Mucosa of gallbladder (tissue), 1 donor: ENCODE measurements at places on chromosomes 5 and 9. TPM values are rescaled to one million over a fixed set of nuclear protein-coding genes. Genes with fewer than 3 reads are reported as not detected.

GRCh38 chr9:123375469-123376132 is 19.6 kb downstream of the CRB2 start:
- DNase-seq = no peak

GRCh38 chr5:131977212-131977604 is 31.7 kb upstream of the MEIKIN start:
- no peak for DNase-seq

DNA sequence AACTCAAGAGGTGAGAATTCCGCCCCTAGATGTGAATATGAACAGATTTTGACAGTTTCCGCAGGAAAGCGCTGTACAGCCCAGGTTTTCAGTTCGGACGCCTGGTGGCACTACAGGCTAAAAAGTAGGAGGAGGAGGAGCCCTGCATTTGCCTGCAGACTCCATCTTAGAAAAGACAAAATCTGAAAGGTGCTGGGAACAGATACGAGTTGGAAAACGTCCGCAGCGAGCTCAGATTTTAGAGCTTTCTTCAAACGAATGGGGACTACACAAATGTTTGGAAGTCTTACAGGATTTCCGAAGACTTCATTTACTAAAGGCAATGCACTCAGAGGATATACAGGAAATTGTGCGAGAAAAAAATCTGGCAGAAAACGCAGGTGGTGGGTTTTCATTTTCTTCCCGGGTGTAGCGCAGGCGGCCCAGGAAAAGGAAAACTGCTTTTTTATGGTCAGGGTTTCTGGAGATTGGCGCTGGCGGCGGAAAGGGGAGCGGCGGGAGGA is 9.9 kb upstream of the PCDHB2 start:
- peak; percentile 29 for DNase-seq

PHF24 gene
- total RNA-seq = 0.29 TPM

- DNase-seq = peak; percentile 54
These were observed 3.4 kb downstream of the SMIM3 start for GRCh38 chr5:150781706-150782614.

PCDHGB5 gene
- 12.4 TPM for total RNA-seq

GRCh38 chr9:16680975-16681651 is 189.4 kb downstream of the BNC2 start:
- DNase-seq = no peak

ADAMTS16 gene
- 0.78 TPM for total RNA-seq

DNA sequence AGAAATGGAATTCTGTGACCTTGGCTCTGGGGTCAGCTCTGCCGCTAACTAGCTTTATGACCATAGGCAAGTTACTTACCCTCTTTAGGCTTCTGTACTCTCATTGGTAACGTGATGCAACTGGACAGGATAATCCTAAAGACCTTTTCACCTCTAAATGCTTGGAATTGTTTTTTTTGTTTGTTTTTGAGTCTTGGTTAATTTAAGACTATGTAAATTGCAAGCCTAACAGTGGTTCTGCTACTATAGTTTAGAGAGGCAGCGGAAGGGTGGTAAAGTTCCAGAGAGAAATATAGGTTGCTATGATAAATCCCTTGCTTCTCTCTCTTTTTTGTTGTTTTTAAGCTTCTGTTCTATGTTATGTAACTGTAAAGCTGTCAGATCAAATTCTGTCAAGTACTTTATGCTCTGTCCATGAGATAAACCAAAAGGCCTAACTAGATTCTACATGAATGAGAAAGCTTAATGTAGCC is 17.6 kb downstream of the FAM169A start:
- no peak for DNase-seq

CDC20B gene
- 0.20 TPM for total RNA-seq

BRINP1 gene
- total RNA-seq = 0.46 TPM

- DNase-seq = no peak
These were observed 1.9 kb downstream of the AP3S1 start for GRCh38 chr5:115843444-115844130.

CENPH gene
- total RNA-seq = 1.8 TPM

DNA sequence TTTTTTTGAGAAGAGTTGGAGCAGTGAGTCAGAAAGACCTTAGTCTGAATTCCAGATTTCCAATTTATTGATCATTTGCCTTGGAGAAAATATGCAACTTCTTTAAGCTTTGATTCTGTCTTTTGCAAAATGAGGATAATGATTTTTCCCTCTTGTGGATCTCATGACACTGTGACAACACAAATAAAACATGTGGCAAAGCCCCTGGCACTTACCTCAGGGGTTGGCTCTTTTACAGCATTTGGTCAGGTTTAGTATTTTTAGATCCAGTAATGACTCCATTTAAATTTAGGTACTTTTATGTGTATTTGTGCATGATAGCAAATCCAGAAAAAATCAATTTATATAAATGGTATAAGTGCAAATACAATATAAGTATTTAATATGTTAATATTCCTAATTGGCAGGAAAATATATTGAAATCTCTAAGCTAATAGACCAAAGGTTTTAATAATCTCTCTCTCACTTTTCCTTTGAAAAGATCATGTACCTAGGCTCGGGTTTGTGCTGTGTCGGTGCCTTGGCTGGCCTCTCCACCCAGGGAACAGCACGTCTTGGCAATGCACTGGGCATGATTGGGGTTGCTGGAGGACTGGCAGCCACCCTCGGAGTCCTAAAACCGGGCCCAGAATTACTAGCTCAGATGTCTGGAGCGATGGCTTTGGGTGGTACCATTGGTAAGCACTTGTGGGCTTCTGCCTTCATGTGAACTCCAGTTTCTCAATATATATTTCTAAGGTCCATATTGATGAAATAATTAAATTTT is 49.7 kb downstream of the NNT start:
- no peak for DNase-seq

GRCh38 chr5:125269926-125270325 is 523.5 kb upstream of the ZNF608 start:
- DNase-seq = no peak

- no peak for DNase-seq
These were observed 314.4 kb upstream of the IRX4 start for GRCh38 chr5:2196989-2197619.

- no peak for DNase-seq
These were observed 6.9 kb upstream of the OTP start for GRCh38 chr5:77645158-77645994.

GRCh38 chr5:17878541-17878940 is 244.3 kb downstream of the TAF11L14 start:
- DNase-seq = no peak

DNA sequence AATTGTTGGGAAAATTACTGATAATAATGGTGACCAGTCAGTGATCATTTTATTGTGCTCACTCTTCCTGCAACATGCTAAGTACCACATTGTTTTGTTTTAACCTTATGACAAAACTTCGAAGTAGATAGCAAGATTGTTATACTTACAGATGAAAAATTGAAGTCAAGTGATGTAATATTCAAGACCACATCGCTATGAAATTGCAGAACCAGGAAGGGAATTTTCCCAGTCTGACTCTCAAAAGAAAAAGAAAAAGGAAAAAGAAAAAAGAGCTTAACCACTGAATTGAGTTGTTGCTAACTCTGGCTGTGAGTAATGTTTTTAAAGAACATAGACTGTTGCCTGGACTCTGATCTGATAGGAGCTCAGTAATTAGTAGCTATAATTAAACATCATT is 170.6 kb upstream of the HAPLN1 start:
- DNase-seq = no peak

GRCh38 chr5:132485641-132486317 is 4.8 kb downstream of the IRF1 start:
- DNase-seq = no peak

- no peak for DNase-seq
These were observed 449.3 kb upstream of the KLF4 start for GRCh38 chr9:107938801-107939386.

DNA sequence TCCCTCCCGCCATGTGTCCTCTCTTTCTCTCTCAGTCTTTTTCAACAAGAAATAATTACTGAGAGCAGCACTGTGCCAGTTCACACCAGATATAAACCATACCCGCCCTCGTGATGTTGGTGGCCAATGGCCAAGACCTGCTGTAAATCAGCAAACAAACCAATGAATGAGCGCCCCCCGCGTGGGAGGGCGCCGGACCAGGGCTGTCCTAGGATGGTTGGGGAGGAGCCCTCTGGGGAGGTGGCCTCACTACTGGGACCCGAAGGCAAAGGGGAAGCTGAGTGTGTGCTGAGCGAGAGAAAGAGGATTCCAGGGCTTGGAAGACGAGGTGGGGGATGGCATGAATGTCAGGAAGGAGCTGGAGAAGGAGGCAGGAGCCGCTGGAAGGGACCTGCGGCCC is 51.2 kb upstream of the BARHL1 start:
- no peak for DNase-seq

DNA sequence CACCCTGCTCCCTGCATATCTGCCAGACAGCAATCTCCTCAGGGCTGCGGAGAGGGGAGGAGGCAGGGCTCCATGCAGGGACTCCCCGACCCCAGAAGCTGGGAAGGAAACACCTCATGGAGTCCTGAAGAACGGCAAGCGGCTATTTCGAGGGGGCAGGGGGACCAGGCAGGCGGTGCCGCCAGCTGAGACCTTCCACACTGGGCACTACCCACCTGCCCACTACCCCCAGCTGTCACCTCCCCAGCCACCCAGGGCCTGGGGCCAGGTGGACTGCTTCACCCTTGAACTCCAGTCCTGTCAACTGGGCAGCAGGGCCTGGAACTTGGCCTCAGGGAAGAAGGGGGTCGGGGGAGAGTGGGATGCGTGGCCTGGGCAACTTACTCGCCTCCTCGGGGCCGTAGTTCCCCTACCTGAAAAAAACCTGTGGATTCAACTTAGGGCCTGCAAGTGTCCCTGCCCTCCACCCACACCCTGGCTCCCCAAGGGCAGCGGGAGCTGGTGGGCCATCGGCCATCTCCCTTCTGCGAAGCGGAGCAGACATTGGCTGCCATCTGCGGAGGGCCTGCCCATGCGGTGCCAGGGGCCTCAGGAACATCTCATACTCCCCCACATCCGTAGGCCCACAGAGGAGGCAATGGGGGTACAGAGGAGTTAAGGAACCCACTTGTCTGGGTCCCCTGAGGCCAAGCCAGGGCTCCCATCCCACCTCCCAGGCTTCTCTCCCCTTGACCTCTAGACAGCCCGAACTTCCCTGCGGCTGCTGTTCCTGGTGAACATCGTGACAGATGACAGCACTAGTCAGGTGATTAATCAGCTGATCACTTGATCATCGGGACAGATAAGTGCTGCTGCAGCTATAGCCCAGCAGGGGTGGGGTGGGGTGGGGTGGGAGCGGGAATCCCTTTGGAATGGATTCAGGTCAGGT is 18.5 kb upstream of the RALGDS start:
- DNase-seq = no peak
